Aorta (tissue), 5 donors: ENCODE measurements at places on chromosomes 3 and 15.

DNA sequence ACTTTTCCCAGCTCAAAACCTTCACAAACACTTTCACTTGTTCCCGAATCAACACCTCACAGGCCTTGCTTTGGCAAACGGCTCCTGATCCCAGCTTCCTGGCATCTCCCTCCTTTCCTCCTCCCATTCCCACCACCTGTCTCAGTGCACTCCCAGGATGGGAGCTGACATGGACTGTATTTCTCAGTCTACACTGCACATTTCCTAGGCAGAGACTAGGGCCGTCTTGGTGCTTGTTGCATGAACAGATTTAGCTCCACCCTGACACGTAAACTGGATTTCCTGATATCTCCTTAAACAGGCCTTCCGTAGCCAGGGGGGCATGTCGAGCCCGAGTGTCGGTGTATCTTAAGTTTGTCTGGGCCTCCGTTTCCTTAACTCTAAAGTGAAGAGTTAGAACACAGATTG lies 790 bp upstream of the WHAMM start:
- DNase-seq, result no peak

- DNase-seq, result peak; percentile 21
Measured at GRCh38 chr3:13274551-13275332, 145.4 kb downstream of the NUP210 start.

DNA sequence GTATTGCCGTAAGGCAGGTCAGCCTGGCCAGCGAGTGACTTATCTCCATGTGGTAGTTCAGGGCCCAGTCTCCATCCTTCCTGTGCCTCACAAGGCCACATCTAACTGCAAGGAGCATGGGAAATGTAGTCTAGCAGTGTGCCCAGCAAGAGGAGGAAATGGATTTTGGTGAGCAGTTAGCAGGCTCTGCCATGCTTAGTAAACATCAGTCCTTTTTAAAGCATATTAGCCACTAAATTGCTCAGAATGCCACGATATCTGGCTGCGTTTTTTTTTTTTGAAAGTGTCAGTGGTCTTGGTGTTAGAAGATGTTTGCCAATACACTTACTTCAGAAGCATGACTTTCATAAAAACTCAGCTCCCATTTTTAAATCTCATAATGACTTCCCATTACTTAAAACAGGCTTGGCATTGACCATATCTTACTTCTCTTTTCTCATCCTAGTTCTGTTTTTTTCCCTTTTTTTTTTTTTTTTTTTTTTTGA lies 470.2 kb upstream of the TPRG1 start:
- DNase-seq, result peak; percentile 53

DNA sequence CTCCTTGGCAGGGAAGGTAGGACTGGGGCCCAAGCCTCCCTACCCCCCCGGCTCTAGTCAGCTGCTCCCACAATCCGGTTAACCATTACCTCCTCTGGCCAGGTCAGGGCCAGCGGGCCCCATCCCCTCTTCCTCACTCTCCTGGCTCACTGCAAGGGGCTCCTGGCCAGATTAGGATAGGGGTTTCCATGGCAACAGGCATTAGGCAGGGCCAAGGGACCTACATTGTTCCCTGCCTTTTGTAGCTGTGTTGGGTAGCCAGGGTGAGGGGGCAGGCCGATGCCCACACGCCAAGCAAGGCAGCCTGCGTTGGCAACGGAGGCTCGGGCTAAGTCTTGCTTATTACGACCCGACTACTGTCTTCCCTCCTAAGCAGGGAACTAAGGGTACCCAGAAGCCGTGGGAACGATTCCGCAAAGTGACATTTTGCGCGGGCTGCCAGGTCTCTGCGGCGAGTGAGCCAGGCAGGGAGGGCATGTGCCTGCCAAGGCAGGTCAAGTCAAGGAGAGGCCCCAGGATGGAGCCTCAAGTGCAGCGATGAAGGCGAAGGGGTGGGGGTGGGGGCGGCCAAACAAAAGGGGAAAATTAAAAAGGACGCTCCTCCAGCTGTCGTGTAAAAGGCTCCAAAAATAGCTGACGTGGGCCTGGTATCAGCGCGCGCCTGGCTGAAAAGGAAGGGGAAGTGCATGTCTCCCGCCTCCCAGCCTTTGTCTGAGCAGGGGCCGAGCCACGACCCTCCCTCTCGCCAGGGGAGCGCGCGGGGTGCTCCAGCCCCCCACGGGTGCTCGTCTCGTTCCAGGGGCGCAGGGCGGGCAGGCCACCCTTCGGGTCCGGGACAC lies 919 bp downstream of the IDH2 start:
- DNase-seq, result peak; percentile 82

DNA sequence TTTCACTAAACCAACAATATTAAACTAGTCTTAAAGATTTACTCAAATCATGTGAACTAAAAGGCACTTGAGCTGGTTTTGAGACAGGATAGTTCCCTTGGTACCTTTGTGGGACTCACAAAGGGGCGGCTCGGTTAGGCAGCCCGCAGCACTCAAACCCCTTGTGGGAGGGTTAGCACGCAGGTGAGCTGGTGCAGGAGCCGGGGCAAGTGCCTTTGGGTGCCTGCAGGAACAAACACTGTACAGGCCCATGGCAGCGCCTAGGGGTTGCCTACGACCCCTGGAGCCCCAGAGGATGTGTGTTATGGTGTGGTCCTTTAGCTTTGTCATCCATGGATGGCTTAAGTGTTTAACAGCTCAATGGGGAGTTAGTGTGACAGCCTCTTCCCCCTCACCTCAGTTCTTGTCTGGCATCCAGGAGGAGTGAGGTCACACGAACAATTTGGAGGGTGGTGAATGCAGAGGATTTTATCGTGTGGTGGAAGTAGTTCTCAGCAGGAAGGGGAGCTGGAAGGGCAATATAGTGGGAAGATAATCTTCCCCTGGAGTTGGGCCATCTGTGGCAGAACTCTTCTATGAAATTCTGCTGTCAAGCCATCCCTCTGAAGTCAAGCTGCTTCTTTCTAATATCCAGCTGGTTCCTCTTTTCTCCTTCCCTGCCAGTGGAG lies 470.9 kb downstream of the RBMS3 start:
- DNase-seq, result no peak

DNA sequence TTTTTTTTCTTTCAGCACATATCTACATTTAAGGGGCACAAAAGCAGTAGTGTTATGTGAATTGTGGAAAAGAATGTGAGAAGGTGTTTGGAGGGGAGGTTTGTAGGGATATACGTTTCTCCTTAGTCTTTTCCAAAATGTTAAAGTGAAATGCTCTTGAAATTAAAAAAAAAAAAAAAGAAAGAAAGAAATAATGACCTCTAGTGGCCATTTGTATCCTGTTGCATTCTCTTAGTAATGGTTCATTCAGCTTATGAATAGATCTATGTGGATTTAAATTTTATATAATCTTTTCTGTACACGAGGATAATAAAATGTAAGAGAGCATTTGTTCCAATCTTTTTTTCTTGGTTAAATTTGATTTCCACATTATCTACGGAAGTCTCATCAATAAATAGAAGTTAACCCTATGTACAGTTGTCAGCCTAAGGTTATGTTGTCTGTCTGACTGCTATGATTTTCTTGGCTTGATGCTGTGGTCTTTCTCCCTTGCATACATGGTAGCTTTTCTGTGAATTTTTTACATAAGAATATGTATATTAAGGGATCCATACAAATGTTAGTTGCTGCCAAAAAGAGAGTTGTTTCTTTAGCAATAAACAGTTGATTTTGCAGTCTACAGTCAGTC lies 1.7 kb downstream of the P2RY13 start:
- no peak for DNase-seq

DNA sequence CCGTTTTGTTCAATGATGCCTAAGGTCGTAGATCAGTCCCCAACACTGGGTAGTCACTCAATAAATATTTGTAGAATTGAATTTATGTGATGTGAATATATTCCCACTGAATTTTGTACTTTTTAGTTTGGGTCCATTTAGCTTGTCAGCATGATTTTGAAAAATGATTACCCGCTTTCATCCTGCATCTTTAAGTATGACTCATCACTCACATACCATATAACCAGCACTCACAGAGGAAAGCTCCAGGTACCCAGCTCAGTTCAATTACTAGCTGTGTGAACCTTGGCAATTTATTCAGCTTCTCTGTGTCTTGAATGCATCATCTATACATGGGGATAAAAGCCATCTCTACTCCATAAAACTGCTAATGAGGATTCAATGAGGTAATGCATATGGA lies 2.2 kb upstream of the MLF1 start:
- DNase-seq, result no peak

DNA sequence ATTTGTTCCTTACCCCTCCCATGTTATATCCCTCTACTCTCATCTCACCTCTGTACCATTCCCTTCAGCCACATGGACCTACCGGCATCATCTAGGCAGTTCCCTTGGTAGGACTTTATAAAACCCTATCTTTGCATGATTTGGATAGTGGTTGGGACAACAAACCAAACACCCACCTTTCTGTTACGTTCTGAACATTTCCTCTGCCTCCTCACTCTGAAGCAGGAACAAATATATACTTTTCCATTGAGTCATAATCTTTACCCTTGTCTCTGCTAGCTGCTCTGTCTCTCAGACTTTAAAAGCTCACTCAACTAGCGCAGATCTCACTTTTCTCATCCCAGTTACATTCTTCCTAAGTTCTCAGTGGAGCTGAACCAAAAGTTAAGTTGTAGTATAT lies 17.8 kb downstream of the UBXN7 start:
- no peak for DNase-seq

GRCh38 chr3:157290766-157291165 lies 130.8 kb upstream of the CCNL1 start:
- no peak for DNase-seq

DNA sequence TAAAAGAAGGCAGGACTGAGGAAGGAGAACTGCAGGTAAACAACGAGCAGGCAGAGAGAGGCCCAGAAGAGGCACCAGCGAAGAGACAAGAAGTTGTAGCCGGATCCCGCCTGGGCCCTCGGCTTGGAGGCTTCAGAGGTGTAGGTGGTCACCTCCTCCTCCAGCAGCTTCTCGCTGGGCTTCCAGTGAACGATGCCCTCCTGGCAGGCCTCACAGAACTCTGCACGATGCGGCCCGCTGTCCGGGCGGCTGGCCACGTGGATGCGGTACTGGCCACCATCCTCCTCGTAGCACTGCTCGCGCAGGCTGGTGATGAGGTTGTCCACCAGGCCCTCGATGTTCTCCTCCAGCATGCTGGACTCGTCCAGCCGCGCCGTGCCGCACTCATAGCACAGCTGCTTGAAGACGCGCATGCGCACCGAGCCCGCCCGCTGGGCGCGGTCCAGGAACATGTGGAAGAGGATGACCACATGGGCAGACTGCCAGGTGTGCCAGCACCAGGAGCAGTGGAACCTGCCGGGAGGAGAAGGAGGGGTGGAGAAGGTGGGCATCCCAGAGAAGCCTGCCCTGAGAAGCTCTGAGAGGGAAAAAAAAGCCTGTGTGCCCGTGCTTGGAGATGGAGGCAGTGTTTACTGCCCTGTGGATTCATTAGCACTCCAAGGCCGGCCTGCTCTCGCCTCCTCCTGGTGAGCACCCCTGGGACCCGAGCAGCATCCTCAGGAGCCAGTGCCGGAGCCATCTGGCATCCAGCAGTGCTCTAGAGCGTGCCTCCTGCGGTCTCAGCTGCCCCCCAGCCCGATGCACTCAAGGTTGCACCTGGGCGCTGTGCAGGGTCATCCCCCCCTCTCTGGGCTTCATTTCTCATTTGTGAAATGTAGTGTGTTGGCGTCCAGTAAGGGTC lies 3.6 kb downstream of the RTP2 start:
- no peak for DNase-seq

- no peak for DNase-seq
Measured at GRCh38 chr3:20787005-20787404, 601.0 kb upstream of the SGO1 start.

DNA sequence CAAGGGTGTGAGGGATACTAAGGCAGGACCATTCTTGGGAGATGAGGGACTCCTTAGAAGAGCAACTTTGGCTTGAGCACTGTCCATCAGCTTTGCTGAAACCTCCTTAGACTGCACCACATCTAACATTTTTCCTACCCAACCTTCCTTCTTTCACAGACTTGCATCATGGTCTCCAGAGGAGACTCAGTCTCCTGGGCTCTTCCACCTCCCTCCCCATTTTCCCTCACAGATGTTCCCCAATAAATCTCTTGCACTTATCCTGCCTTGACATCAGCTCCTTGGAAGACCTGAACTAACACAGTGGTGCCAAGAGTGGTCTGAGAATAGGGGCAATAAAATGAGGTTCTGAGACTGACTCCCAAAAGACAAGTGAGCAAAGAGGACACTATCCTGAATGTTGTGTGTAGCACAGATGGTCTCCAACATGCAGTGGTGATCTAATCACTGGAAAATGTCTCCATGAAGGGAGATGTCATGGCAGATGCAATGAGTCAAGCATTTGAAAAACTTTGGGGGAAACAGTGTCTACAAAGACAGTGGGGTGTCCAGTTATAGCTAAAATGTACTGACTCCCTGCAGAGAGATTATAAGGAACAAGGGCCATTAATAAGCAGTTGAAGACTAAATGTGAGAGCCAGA lies 26.0 kb upstream of the BOC start:
- DNase-seq, result no peak

- DNase-seq, result no peak
Measured at GRCh38 chr3:99962703-99963102, 145.0 kb downstream of the CMSS1 start.

GRCh38 chr15:101051291-101052030 lies 132.3 kb downstream of the LRRK1 start:
- no peak for DNase-seq

DNA sequence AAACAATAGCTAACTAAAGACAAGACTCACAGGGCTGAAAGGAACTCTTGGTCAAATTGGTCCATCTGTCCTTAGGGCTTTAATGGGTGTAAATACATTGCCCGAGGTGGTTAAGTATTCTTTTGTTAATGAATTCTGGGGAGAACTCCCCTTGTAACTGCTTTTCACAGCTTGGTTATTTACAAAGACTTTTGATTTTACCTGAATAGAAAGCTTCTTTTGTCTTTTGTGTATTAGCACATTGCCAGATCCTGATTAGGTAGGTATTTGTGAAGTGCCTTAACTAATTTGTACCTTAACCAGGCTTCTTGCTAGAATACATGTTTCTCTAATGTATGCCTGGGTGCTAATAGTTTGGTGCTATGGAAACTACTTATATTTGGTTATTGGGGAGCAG lies 14.0 kb downstream of the CHD2 start:
- no peak for DNase-seq

DNA sequence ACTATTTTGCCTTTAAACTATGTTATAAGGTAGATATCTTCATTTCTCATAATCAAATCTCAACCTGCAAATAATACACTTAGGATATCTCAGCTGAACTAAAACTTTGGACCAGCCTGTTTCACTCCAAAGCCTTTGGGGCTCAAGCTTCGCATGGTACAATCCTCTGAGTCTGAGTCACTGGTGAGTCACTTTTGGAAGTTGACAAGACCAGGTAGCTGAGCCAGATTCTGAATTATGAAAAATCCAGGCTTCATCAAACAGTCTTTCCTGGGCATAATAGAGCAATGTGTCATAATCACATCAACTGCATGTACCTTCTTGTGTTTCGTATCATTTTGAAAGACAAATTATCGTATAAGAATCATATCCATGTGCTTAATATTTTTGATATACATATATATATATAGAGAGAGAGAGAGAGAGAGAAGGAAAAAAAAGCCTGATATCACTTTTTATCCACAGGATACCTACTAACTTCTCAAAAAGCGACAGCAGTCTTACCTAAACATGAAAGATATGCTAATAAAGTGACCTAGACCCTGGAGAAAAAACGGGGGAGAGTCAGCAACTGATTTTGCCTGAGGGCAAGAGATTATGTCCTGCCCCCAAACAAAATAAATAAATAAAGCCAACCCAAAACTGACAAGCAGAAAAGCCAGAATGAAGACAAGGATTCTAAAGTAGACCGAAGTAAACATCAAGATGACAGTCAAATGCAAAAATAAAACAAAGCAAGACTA lies 263.9 kb upstream of the TGFBR2 start:
- no peak for DNase-seq

- DNase-seq, result no peak
Measured at GRCh38 chr3:181278468-181279238, 289.1 kb upstream of the DNAJC19 start.

- DNase-seq, result peak; percentile 46
Measured at GRCh38 chr15:40855706-40856234, 11.9 kb downstream of the SPINT1 start.
